Natural killer cell treated with Interleukin-12 subunit alpha and Interleukin-12 subunit beta and Interleukin-15 and Interleukin-18, amount 100 ng/mL, for 72 hours (primary cell): ENCODE measurements at places on chromosomes 4 and X. TPM values are rescaled to one million over a fixed set of nuclear protein-coding genes. Genes with fewer than 3 reads are reported as not detected.

The KLHL4 gene
- not detected for total RNA-seq

The ZMYM3 gene
- total RNA-seq = 14.7 TPM

- DNase-seq = no peak
- no peaks in the 10 kb centered on the region for H3K4me1 ChIP-seq
- no peak overlapping the region for H3K4me3 ChIP-seq
- H3K36me3 ChIP-seq = no peaks in the 10 kb centered on the region
Observed at GRCh38 chr4:162959046-162959445, 207.6 kb downstream of the NAF1 start.

- H3K4me1 ChIP-seq = no peaks in the 10 kb centered on the region
- H3K27me3 ChIP-seq = no peaks in the 10 kb centered on the region
- no peak overlapping the region for H3K27ac ChIP-seq
- DNase-seq = no peak
Observed at GRCh38 chr4:61853041-61853440, 652.9 kb downstream of the ADGRL3 start.

GRCh38 chrX:73916931-73917667 is 354.1 kb downstream of the CHIC1 start:
- H3K4me3 ChIP-seq = no peak overlapping the region
- H3K27ac ChIP-seq = no peak overlapping the region
- no peak for DNase-seq
- no peaks in the 10 kb centered on the region for H3K4me1 ChIP-seq
- no peaks in the 10 kb centered on the region for H3K36me3 ChIP-seq

- H3K27me3 ChIP-seq = no peaks in the 10 kb centered on the region
- no peak overlapping the region for H3K27ac ChIP-seq
- no peak for DNase-seq
- no peak overlapping the region for H3K4me3 ChIP-seq
- peaks cover 10% of the 10 kb centered on the region for H3K36me3 ChIP-seq
- peaks cover 24% of the 10 kb centered on the region for H3K4me1 ChIP-seq
Observed at GRCh38 chr4:87122252-87122651, 98.2 kb downstream of the KLHL8 start.

GRCh38 chr4:44872246-44872645 is 145.9 kb upstream of the GNPDA2 start:
- H3K4me1 ChIP-seq = no peaks in the 10 kb centered on the region
- no peak overlapping the region for H3K27ac ChIP-seq
- H3K36me3 ChIP-seq = no peaks in the 10 kb centered on the region

The GAGE12H gene
- total RNA-seq = not detected

DNA sequence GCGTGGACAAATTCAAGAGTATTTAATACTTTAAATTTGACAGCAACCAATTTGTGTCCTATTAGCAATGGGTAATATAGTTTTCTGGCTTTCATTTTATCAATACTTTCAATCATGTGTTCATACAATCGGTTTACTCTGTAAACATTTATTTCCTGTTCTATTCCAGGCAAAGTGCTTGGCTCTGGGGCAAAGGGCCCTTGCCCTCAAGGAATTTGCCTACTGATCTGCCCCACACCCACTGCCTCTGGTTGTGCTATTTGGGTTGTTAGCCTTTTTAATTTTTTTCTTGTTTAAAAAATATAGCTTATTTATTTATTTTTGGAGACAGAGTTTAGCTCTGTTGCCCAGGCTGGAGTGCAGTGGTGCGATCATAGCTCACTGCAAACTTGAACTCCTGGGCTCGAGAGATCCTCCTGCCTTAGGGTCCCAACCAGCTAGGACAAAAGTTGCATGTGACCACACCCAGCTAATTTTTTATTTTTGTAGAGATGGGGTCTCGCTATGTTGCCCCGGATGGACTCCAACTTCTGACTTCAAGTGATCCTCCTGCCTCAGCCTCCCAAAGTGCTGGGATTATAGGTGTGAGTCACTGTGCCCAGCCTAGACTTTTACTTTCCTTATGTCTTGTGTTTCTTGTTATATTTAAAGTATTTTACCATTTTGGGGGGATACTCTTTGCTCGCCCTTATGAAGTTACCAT is 30.7 kb upstream of the CBR4 start:
- no peaks in the 10 kb centered on the region for H3K4me1 ChIP-seq
- H3K27ac ChIP-seq = no peak overlapping the region
- no peaks in the 10 kb centered on the region for H3K27me3 ChIP-seq
- H3K4me3 ChIP-seq = no peak overlapping the region
- no peaks in the 10 kb centered on the region for H3K36me3 ChIP-seq
- no peak for DNase-seq

DNA sequence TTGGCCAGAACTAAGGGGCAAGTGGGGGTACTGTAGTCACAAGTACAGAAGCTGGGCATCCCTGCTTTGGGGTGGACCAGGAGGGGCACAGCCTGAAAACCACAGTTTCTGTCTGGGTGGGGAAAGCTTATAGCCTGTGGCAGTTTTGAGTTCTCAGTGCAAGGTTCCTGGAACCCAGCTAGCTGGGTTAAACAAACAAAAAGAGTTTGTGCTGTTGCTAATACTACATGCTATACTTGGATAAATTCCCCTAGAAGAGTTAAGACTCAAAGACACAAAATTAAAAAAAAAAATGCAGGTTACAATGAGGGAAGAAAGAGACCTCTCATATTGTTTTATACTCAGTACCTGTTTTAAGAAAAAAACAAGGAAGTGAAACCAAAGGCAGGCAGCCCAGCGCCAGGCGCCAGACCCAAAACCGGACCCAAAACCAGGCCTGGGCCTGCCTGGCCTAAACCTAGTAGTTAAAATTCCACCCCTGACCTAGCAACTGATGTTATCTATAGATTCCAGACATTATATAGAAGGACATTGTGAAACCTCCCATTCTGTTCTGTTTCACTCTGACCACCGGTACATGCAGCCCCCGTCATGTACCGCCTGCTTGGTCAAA is 50.8 kb downstream of the SLC2A9 start:
- no peak overlapping the region for H3K27ac ChIP-seq
- H3K27me3 ChIP-seq = peaks cover 18% of the 10 kb centered on the region

The ADAM29 gene
- not detected for total RNA-seq

- H3K27ac ChIP-seq = no peak overlapping the region
- peaks cover 10% of the 10 kb centered on the region for H3K36me3 ChIP-seq
- H3K4me3 ChIP-seq = no peak overlapping the region
- no peaks in the 10 kb centered on the region for H3K27me3 ChIP-seq
- DNase-seq = no peak
Observed at GRCh38 chr4:2830632-2831610, 12.7 kb upstream of the ADD1 start.

- no peak for DNase-seq
- H3K27me3 ChIP-seq = no peaks in the 10 kb centered on the region
- no peak overlapping the region for H3K27ac ChIP-seq
- no peaks in the 10 kb centered on the region for H3K36me3 ChIP-seq
- peaks cover 4% of the 10 kb centered on the region for H3K4me1 ChIP-seq
Observed at GRCh38 chr4:176376032-176376614, 56.4 kb downstream of the SPCS3 start.

DNA sequence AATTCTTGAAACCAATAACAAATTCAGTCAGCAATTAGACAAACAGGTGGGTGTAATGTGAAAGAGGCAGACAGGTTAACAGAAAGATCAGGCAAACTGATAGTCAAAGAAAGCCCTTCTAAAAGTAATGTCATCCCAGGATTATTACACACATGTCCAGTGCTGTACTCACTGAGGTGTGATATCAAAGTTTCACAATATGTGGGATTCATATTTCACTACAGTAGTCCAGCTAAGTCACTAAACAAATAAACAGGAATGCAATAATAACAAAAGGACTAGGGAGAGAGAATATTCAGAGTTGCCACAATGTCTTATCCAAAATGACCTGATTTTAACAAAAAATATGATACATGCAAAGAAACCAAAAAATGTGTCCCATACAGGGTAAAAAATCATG is 787.5 kb downstream of the FSTL5 start:
- H3K4me3 ChIP-seq = no peak overlapping the region
- no peak for DNase-seq
- peaks cover 16% of the 10 kb centered on the region for H3K36me3 ChIP-seq
- H3K27ac ChIP-seq = no peak overlapping the region
- no peaks in the 10 kb centered on the region for H3K4me1 ChIP-seq

DNA sequence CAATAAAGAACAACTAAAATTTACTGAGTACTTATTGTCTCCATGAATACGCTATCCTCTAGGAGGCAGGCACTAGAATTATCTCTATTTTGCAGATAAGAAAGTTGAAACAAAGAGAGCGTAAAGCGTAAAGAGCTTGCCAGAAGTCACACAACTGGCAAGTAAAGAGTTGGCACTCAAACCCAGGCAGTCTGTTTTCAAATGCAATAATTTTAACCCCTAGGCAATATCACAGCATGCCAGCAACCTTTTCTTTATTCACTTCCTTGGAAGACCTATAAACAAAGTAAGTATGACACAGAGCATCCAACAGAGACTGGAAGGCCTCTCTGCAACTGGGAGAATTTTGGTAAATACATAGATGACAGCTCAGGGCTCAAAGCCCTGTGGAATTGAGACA is 23.2 kb upstream of the AMELX start:
- no peak overlapping the region for H3K27ac ChIP-seq
- DNase-seq = no peak
- no peak overlapping the region for H3K4me3 ChIP-seq
- H3K36me3 ChIP-seq = no peaks in the 10 kb centered on the region

DNA sequence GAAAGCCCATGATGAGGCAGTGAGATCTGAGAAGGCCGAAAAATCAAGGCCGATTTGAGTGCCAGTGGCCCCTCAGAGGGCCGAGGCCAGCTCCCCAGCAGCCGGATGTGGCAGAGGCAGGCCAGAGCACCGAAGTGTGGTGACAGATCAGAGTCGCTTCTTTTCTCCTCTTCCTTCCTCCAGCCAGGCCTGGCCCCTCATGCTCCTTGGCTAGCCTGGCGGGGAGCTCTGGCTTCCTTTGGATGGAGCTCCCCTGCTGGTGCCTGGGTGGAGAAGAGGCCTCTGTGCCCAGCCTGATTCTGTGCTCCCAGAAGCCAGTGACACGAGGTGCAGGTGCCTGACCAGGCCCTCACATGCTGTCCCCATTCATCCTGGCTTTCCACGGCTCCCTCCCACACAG is 127.2 kb upstream of the PABPC4L start:
- no peak overlapping the region for H3K4me3 ChIP-seq
- no peak for DNase-seq
- H3K4me1 ChIP-seq = no peaks in the 10 kb centered on the region
- H3K27ac ChIP-seq = no peak overlapping the region
- H3K36me3 ChIP-seq = no peaks in the 10 kb centered on the region
- no peaks in the 10 kb centered on the region for H3K27me3 ChIP-seq

GRCh38 chrX:125810856-125811255 is 355.2 kb downstream of the DCAF12L2 start:
- no peaks in the 10 kb centered on the region for H3K27me3 ChIP-seq
- no peak overlapping the region for H3K27ac ChIP-seq
- DNase-seq = no peak
- H3K4me1 ChIP-seq = no peaks in the 10 kb centered on the region
- no peak overlapping the region for H3K4me3 ChIP-seq

GRCh38 chr4:6183740-6184139 is 16.6 kb downstream of the JAKMIP1 start:
- H3K27ac ChIP-seq = peak overlapping the region; percentile 100
- peaks cover 52% of the 10 kb centered on the region for H3K36me3 ChIP-seq
- DNase-seq = no peak
- peak overlapping the region; percentile 94 for H3K4me3 ChIP-seq
- H3K27me3 ChIP-seq = no peaks in the 10 kb centered on the region
- peaks cover 57% of the 10 kb centered on the region for H3K4me1 ChIP-seq

- H3K27me3 ChIP-seq = no peaks in the 10 kb centered on the region
- peaks cover 27% of the 10 kb centered on the region for H3K4me1 ChIP-seq
- no peak overlapping the region for H3K27ac ChIP-seq
Observed at GRCh38 chrX:45232139-45232538, 31.5 kb upstream of the DIPK2B start.

DNA sequence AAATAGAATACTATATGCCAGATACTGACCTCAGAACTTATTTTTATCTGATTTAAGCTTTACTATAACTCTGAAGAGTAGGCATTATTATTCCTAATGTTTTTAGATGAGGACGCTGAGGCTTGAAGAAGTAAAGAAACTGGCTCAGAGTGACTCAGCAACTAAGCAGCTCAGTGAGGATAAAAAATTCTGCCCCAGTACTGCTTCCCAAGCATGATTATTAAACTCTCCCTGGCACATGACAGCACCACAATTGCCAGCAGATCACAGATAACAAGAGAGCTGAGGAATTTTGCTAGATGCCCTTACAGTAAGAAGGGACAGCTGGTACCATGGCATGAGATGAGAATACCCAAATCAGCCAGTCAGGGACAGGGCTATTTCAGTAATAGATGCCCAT is 219.4 kb downstream of the NKX6-1 start:
- no peak overlapping the region for H3K4me3 ChIP-seq
- H3K27me3 ChIP-seq = no peaks in the 10 kb centered on the region
- no peaks in the 10 kb centered on the region for H3K36me3 ChIP-seq
- DNase-seq = no peak
- H3K27ac ChIP-seq = no peak overlapping the region

DNA sequence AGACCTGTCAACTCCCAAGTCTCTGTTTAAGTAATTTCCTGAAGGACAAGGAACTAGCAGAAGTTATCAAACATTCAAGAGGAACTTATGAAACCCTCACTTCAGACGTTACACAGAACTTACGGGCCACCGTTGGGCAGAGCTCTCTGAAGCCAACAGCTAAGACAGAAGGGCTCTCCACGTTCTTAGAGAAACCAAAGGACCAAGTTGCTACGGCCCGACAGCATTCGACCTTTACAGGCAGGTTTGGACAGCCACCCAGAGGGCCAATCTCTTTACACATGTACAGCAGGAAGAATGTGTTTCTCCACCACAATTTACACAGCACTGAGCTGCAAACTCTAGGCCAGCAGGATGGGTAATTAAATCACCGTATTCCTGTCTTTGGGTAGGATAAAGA is 705.1 kb upstream of the GRID2 start:
- no peaks in the 10 kb centered on the region for H3K4me1 ChIP-seq
- DNase-seq = no peak
- no peak overlapping the region for H3K4me3 ChIP-seq
- H3K27ac ChIP-seq = no peak overlapping the region
- no peaks in the 10 kb centered on the region for H3K27me3 ChIP-seq

DNA sequence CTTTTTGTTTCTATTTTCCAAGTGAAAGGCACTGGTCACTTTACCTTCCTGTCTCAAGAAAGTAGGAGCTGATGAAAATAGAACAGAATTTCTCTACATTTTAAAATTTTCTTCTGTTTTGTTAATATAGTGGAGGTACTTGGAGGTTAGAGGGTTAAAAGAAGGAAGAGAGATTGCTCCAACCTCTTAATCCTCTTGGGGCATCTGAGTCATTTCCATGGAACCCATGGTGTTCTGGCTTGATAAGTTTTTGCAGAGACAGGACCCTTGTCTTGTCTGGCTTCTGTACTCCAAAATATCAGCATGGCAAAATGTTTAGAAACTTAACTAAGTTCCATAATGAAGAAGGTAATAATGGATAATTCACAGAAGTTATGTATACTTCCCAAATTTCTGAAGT is 727.2 kb downstream of the C4orf33 start:
- no peak overlapping the region for H3K4me3 ChIP-seq
- H3K4me1 ChIP-seq = no peaks in the 10 kb centered on the region
- H3K27ac ChIP-seq = no peak overlapping the region
- DNase-seq = no peak
- no peaks in the 10 kb centered on the region for H3K36me3 ChIP-seq
- H3K27me3 ChIP-seq = no peaks in the 10 kb centered on the region

GRCh38 chr4:4852591-4853362 is 6.7 kb upstream of the MSX1 start:
- H3K36me3 ChIP-seq = no peaks in the 10 kb centered on the region
- peaks cover 57% of the 10 kb centered on the region for H3K27me3 ChIP-seq
- H3K27ac ChIP-seq = no peak overlapping the region
- peak overlapping the region; percentile 93 for H3K4me3 ChIP-seq
- peaks cover 32% of the 10 kb centered on the region for H3K4me1 ChIP-seq
- no peak for DNase-seq
